Thyroid gland (tissue), 4 donors: ENCODE measurements at places on chromosomes 7 and 10. TPM values are rescaled to one million over a fixed set of nuclear protein-coding genes. Genes with fewer than 3 reads are reported as not detected.
A peak's percentile ranks its signal among the peaks of the same experiment; 100 is the strongest.

Gene NUPR2
- 35.6 TPM for total RNA-seq

Gene LIPM
- total RNA-seq = not detected

Gene NAT16
- 0.29 TPM for total RNA-seq

Gene AKR1B15
- not detected for total RNA-seq

Gene ERVW-1
- not detected for total RNA-seq

Gene NFE2L3
- 1.4 TPM for total RNA-seq

GRCh38 chr10:59905066-59905730 is 1.2 kb downstream of the CCDC6 start:
- peak; percentile 49 for DNase-seq
- no peaks in the 10 kb centered on the region for H3K27me3 ChIP-seq
- peaks cover 38% of the 10 kb centered on the region for H3K4me1 ChIP-seq
- no peaks in the 10 kb centered on the region for H3K36me3 ChIP-seq

DNA sequence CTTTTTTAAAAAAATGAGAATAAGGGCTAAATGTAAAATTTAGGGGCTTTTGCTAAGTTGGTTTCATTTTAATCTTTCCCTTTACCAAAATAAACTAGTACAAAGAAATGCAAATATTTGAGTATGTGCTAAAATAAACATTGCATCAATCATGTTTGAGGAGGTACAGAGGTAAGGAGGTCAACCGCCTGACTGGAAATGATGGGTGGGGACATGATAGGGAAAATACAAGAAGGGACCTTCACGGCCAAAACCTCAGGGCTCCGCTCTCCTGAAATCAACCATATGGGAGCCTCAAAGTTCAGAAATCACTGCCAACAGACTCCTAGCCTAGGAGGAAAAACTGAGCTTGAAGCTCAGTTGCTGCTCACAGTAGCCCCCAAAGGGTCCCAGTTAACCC is 207.6 kb downstream of the AHR start:
- no peak for DNase-seq
- no peak overlapping the region for H3K4me3 ChIP-seq
- no peak overlapping the region for H3K27ac ChIP-seq
- H3K27me3 ChIP-seq = no peaks in the 10 kb centered on the region

DNA sequence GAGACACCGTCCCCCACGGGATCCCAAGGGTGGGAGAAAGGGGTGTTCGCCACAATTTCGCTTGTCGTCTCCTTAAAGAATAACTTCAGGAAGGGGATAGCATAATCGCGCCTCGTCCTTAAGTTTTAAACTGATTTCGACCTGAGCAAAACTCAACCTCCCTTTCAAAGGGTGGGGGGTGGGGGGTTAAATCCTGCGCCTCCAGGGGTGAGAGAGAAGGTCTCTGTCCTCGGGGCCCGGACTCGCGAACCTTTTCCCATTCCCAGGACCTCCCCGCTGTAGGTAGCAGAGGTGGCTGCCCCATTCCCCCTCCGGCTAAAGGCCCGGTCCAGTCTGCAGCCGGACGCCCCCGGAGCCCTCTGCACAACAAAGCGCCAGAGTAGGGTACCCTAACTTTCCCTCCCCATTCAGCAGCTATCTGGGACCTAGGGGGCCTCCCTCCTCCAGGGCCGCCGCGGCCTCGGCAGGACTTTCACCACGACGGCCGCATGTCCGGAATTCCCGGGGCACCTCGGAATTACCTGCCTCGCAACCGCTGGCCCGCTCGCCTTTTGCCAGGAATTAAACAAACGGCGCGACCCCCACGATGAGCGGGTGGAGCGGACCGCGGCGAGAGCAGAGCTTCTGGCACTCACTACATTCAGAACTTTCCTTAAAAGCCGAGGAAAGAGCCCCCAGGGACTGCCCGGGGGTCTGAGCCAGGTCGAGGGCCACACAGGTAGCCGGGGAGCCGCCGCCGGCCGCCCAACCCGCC is 1.7 kb downstream of the CDK6 start:
- H3K4me3 ChIP-seq = peak overlapping the region; percentile 98
- no peak for DNase-seq
- H3K4me1 ChIP-seq = peaks cover 6% of the 10 kb centered on the region

GRCh38 chr10:53209944-53210611 is 437.5 kb upstream of the MBL2 start:
- no peak overlapping the region for H3K27ac ChIP-seq
- no peak for DNase-seq
- no peaks in the 10 kb centered on the region for H3K36me3 ChIP-seq
- no peaks in the 10 kb centered on the region for H3K27me3 ChIP-seq
- H3K4me1 ChIP-seq = no peaks in the 10 kb centered on the region

DNA sequence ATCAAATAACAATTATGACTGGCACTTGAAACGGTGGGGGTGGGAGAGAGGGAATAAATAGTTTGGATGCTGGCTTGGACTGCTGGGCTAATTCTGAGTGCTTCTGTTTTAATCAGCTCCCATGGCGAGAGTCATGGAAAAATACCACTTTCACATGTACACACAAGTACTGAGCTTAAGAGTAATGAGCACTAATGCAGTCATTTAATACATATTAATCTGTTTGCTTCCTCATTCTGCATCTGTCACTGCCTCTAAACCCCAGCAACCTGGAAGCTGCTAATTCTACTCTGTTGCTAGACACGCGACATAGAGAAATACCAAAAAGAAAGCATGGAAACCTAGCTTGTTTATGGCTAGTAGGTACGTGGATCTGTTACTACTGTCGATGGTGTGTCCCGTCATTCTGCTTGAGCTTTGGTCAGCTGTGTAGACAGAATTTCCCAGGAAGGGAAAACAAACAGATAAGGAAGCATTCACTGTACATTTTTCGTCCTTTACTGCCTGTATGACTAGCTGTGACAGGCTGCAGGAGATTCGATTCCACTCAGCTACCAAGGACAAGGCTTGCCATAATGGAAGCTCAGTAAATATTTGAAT is 238.8 kb downstream of the BAMBI start:
- no peak overlapping the region for H3K4me3 ChIP-seq
- no peaks in the 10 kb centered on the region for H3K36me3 ChIP-seq
- H3K27me3 ChIP-seq = no peaks in the 10 kb centered on the region

GRCh38 chr10:78702876-78703275 is 365.9 kb upstream of the ZMIZ1 start:
- H3K27me3 ChIP-seq = no peaks in the 10 kb centered on the region
- H3K27ac ChIP-seq = no peak overlapping the region
- no peak for DNase-seq
- H3K4me3 ChIP-seq = no peak overlapping the region

GRCh38 chr7:158362912-158363905 is 224.4 kb downstream of the PTPRN2 start:
- H3K36me3 ChIP-seq = no peaks in the 10 kb centered on the region
- H3K4me1 ChIP-seq = no peaks in the 10 kb centered on the region
- DNase-seq = no peak
- H3K27me3 ChIP-seq = no peaks in the 10 kb centered on the region
- no peak overlapping the region for H3K27ac ChIP-seq
- no peak overlapping the region for H3K4me3 ChIP-seq

GRCh38 chr7:6406121-6406520 is 41.6 kb downstream of the DAGLB start:
- H3K4me3 ChIP-seq = no peak overlapping the region
- H3K36me3 ChIP-seq = peaks cover 70% of the 10 kb centered on the region
- H3K4me1 ChIP-seq = no peaks in the 10 kb centered on the region
- no peak overlapping the region for H3K27ac ChIP-seq

GRCh38 chr10:27440478-27440877 is 63.6 kb upstream of the RAB18 start:
- no peaks in the 10 kb centered on the region for H3K36me3 ChIP-seq
- H3K27me3 ChIP-seq = no peaks in the 10 kb centered on the region
- no peak overlapping the region for H3K4me3 ChIP-seq
- H3K27ac ChIP-seq = no peak overlapping the region

DNA sequence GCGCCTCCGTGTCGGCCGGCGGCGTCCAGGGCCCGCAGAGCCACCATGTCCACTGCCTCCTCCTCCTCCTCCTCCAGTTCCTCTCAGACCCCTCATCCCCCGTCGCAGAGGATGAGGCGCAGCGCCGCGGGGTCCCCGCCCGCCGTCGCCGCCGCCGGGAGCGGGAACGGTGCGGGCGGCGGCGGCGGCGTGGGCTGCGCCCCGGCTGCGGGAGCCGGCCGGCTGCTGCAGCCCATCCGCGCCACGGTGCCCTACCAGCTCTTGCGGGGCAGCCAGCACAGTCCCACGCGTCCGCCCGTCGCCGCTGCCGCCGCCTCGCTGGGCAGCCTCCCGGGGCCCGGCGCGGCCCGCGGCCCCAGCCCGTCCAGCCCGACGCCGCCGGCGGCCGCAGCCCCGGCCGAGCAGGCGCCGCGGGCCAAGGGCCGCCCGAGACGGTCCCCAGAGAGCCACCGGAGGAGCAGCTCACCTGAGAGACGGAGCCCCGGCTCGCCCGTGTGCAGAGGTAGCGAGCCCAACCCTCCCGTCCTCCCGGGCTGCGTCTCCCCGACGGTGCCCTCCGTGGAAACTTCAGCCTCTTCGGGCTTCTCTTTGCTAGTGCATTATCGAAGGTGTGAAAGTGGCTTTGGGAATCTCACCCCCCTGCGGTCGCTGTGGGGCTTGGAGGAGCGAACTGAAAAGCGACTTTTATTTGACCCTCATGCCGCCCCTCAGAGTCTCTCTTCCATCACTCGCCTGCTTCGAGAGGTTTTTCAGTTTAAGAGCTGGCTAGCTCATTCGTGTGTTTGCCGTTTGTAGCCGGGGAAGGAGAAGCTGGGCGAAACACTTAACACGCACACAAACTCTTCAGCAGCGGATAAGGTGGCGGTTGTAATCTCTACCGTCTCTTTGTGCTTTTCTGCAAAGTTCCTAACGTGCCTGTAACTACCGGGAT is 975 bp downstream of the GLCCI1 start:
- H3K36me3 ChIP-seq = no peaks in the 10 kb centered on the region
- H3K4me3 ChIP-seq = peak overlapping the region; percentile 81

GRCh38 chr7:23345601-23346000 is 46.5 kb downstream of the MALSU1 start:
- H3K36me3 ChIP-seq = no peaks in the 10 kb centered on the region
- no peak overlapping the region for H3K4me3 ChIP-seq
- H3K27me3 ChIP-seq = no peaks in the 10 kb centered on the region
- no peak overlapping the region for H3K27ac ChIP-seq
- DNase-seq = no peak

- no peak overlapping the region for H3K4me3 ChIP-seq
- no peak overlapping the region for H3K27ac ChIP-seq
- H3K27me3 ChIP-seq = no peaks in the 10 kb centered on the region
- H3K36me3 ChIP-seq = no peaks in the 10 kb centered on the region
- DNase-seq = no peak
- no peaks in the 10 kb centered on the region for H3K4me1 ChIP-seq
These were observed 103.2 kb downstream of the IQUB start for GRCh38 chr7:123431075-123431614.
